Activated T-cell treated with anti-CD3 and anti-CD28 coated beads, Interleukin-2, amount 50 U/mL, for 4 hours (primary cell): ENCODE measurements at places on chromosomes 6 and 20. TPM values are rescaled to one million over a fixed set of nuclear protein-coding genes. Genes with fewer than 3 reads are reported as not detected.

The NOL7 gene
- 194 TPM for total RNA-seq

DNA sequence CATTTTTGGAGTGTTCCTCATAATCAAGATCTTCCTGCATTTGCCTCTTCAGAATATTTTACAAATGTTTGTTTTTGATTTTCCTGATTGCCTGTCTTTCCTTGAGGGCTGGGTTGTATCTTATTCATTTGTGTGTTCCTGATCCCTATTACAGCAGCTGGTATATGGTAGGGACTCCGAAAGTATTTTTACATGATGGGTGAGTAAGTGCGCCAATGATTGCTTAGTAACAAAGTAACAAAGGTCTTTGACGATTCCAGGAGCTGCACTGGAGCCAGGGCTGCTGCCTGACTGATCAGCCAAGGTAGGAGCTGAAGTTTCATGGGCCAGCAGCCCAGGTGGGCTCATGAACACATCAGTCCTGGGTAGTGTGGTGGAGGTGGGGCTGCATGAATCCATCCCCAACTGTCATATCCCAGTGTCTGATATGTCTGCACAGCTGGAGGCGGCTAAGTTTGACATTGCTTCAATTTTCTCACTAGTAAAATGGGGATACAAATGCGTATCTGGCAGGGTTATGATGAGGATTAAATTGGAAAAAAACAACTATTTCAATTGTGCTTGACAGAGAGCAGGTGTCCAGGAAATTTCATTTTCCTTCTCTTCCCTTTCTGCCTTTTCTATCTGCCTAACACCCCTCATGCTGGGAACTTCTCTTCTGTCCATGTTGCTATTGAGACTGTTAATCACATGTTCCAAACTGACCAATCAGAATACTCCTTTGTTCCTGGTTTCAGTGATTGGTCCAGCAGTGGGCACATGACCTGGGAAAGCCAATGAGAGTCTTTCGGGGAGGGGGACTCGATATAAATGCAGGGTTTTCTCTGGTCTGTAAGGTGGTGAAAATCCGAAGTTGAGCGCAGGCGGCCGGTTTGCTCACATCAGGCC is 90.7 kb downstream of the CDH26 start:
- DNase-seq, result no peak

DNA sequence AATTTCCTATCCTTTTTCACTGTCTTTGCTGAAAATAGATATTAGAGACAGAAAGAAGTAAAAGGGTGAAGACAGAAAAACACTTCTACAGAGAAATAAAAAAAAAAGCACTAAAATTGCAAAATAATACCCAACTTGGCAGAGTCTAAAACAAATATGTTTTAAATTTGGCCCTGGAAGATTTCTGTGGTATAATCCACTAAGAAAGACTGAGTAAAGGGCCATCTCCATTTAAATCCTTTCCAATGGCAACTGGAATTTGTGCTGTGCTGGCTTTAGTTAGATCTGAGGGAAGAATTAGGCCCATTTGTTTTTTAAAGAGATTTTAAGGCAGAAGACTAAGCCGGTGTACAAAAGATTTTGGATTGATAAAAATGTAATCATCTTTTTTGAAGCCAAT is 321.2 kb downstream of the GJA1 start:
- DNase-seq, result no peak

GRCh38 chr20:47676912-47677634 is 108.2 kb downstream of the SULF2 start:
- no peak for DNase-seq

DNA sequence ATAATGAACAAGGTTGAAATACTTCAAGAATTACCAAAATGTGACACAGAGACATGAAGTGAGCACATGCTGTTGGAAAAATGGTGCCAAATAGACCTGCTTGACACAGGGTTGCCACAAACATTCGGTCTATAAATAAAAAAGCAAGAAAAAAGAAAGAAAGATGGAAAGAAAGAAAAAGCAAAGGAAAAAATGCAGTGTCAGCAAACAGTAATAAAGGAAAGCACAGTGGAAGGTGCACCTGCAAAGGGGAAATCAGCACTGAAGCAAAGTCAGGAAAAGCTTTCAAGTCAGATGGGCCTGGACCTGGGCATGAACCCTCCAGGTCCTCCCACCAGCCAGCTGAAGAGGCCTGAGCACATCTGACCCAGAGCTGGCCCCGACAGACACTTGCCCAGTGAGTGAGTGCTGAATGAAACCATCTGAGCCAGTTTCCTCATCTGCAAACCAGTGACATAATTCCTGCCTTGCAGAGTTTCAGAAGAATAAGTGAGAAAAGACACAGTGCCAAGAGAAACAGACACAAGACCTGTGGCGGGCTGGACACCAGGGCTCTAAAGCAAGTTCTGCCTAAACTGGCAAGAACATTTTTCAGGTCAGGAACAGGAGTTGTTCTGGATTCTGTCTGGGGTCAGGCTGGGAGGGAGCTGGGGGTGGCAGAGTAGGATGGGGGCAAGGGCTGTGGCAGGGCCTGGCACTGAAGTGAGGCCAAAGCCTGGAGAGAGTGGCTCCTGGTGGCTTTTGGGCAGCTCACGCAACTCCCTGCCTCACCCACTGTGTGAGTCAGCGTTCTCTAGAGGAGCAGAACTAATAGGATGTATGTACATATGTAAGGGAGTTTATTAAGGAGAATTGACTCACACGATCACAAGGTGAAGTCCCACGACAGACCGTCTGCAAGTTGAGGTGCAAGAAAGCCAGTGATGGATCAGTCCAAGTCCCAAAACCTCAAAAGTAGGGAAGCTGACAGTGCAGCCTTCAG is 23.9 kb upstream of the MICB start:
- no peak for DNase-seq

The BHLHE23 gene
- not detected for total RNA-seq

GRCh38 chr6:21665110-21665391 is 71.5 kb downstream of the SOX4 start:
- no peak for DNase-seq

The KCNB1 gene
- 0.05 TPM for total RNA-seq

The DOK5 gene
- total RNA-seq, result 1.6 TPM

DNA sequence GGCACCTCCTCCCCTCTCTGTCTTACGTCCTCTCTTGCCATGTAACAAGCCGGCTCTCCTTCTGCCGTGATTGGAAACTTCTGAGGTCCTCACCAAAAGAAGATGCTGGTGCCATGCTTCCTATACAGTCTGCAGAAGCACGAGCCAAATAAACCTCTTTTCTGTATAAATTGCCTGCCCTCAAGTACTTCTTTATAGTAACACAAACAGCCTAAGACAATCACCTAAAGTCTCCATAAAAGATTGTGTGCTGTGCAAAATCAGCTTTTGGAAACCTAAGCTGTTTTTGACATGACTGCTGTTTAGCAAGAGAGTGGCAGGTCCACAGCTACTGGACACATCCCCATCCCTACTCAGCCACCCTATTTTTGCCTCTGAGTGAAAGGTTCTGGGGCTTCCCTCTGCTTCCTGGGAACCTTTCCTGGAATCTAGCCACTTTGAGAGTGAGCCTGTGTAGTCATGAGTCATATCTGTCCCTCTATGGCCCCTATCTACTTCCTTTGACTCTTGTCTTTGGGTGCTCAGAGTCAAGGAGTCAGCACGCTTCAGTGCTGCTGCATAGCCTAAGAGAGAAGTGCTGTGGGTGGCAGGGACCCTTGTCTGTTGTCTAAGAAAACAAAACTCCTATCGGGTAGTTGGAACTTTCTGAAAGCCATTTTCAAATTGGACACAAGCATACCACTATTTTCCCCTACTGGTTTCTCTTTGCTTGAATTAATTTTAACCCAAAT is 110.0 kb downstream of the PPP1R14C start:
- no peak for DNase-seq

DNA sequence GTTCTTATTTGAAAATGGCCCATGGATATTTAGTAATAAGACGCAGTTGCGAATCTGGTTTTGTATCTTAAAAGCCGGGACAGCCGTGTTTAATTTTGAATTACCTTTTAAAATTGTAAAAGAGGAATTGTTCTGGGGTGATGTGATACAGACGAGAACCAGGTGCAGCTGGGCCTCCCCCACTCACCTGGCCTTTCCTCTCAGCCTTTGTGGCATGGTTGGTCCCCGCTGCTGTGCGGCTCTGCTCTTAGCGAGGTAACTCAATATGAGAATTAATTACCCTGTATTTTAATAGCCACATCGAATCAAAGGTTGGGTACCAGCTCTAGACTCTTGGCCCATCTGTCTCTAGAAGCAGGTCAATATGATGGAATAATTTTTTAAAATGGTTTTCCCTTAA is 56.5 kb upstream of the DACT2 start:
- DNase-seq, result no peak

The RAMACL gene
- total RNA-seq, result not detected

The FUCA2 gene
- 5.2 TPM for total RNA-seq

DNA sequence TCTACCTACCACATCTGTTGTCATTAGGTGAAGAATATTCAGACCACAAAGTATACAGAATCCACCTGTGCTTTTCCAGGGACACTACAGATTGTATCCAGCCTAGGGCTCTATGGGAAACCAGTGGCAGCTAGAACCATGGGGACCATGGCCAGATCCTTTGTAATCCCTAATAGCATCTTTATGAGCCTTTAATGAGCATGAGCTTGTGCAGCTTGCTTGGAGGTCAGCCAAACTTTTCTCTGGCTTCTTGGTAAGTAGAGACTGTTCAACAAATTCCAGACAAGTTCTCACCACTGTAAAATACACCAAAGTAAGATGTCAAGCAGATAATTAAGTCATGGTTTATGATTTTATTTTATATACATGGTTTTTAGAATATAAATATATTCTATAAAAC is 301.6 kb upstream of the ADGRB3 start:
- no peak for DNase-seq

DNA sequence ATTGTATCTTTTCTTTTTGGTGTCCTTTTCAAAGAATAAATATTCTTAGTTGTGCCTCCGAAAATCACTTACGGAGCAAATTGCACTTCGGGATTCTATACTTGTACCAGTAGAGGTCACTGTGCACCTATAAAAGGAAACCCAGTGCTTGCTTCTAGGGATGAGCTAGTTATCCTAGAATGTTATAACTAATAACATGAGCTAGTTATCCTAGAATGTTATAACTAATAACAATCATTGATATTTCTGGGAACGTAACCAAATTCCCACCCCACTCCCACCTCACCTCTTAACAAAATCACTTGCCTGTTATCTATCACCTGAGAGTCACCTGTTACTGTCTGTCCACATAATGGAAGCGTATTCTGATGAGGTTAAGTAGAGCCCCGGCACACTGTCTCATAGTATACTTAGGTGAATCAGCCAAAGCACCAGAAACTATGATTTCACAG is 126.9 kb upstream of the TIAM2 start:
- DNase-seq, result no peak

DNA sequence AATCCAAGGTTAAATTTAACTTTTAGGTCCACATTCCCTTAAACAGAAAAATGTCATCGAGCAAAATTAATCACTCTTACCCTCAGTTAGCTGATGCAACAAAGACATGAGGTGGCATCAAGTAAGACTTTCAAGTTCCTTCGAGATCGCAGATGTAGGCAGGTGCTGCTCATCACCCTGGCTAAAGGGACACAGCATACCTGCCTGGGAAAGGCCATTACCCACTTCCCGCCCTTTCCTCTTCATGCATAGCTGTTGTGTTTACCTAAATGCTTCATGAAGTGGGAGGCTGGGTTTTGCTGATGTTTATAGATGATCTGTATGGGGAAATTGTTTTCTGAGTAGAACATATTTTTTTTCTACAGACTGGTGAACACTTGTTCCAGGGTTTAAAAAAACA is 67.7 kb downstream of the GFRA4 start:
- DNase-seq, result no peak

The PBOV1 gene
- not detected for total RNA-seq

The HCK gene
- total RNA-seq, result not detected

The HMGN4 gene
- 73.4 TPM for total RNA-seq

The L3MBTL1 gene
- 4.0 TPM for total RNA-seq

DNA sequence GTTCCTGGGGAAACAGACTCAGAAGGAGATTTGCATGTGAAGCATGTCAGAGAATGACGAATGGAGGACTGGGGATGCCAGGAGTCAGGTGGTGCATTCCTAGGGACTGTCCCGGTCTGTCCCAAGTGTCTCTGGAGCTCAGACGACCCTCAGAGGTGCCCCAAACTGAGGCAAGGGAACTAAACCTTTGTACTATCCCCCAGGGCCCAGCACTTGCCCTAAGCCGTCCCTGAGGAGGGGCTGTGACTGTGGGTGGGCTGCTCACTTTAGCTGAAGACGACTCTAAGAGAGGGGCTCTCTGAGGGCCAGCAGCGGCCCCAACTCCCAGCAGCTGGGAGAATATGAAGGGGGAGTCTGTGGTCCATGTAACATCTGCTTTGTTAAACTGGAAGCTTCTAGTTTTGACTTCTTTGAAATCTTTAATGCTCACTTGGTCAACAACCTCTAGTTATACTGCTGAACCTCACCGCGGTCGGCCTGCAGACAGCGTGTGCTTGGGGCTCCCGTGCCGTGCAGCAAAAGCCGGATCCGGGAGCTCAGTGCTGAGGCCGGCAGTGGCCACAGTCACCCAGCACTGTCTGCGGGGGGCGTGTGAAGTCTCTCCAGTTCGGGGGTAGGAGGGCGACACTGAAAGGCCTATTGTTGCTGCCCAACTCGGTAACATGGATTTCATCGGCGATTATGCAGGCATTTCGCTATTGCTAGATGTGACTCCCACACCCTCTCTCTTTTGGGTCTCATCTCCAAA is 34.2 kb downstream of the TUBB2B start:
- DNase-seq, result no peak

The GPX5 gene
- total RNA-seq, result not detected

DNA sequence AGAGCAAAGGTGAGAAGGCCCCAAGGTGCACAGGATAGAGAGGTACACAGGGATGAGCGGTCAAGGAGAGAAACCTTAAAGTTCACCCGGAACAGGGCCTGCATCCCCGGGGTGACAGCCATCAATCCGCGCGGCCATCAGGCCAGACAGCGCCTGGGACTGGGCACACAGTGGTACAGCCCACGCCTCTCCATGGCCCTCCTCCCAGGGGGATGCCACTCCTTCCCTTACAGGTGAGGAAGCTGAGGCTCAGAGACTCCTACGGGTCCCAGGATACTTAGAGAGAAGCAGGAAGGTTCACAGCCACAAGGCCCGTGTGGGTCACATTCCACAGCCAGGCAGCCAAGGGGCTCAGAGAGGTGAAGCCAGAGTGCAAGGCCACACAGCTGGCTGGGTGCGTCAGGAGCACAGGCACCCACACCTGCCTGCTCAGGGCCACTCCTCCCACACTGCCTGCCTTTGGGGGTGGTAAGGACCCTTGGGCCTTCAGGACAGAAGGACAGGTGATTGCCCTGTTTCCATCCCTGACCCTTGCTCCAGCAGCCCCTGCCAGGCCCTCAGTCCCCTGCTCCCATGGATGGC is 14.7 kb downstream of the FRMD1 start:
- DNase-seq, result no peak

DNA sequence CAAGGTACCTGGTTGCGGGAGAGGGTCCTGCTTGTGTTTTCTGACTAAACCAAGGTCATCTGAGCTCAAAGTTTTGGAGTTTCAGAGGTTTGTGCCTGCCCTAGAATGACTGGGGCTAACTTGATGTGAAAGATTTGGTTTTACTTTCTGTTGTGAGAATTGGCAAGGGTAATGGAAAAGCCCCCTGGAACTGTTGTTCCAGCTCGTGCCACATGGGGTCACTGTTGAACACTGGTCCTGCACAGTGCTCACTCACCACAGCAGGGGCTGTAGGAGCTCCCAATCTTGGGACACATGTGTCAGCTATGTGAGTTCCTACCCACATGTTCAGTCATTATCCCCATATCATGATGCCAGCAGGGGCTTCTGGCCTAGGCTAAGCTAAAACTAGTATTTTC is 6.5 kb downstream of the TGM6 start:
- peak; percentile 24 for DNase-seq

- DNase-seq, result no peak
Observed at GRCh38 chr20:45037635-45038034, 63.3 kb downstream of the KCNS1 start.

- DNase-seq, result no peak
Observed at GRCh38 chr6:3280866-3281465, 22.2 kb downstream of the PSMG4 start.
